ENCODE measurements at places on chromosomes 6 and 20. TPM values are rescaled to one million over a fixed set of nuclear protein-coding genes. Genes with fewer than 3 reads are reported as not detected.

EYS gene
- total RNA-seq, result 0.07 TPM

GABRR1 gene
- total RNA-seq, result not detected

MAP7 gene
- 21.6 TPM for total RNA-seq

CST3 gene
- total RNA-seq, result 398 TPM

PRDM13 gene
- 0.84 TPM for total RNA-seq

SNRPB gene
- 850 TPM for total RNA-seq

TAAR6 gene
- not detected for total RNA-seq

TREM1 gene
- total RNA-seq, result 0.32 TPM

GRIK2 gene
- 0.39 TPM for total RNA-seq

PTCRA gene
- total RNA-seq, result not detected

NOP56 gene
- 574 TPM for total RNA-seq

CST7 gene
- not detected for total RNA-seq

ZBTB46 gene
- total RNA-seq, result 0.86 TPM

RFX6 gene
- total RNA-seq, result not detected

MCCD1 gene
- total RNA-seq, result not detected

SLC39A7 gene
- total RNA-seq, result 109 TPM

SLC26A8 gene
- total RNA-seq, result not detected

EMILIN3 gene
- total RNA-seq, result 0.39 TPM

MLN gene
- total RNA-seq, result not detected

ADGRF4 gene
- 11.1 TPM for total RNA-seq

CDC25B gene
- 267 TPM for total RNA-seq

SPATS1 gene
- not detected for total RNA-seq

CNR1 gene
- total RNA-seq, result 0.46 TPM

POPDC3 gene
- total RNA-seq, result 27.8 TPM

TRIM31 gene
- 1.4 TPM for total RNA-seq

BFSP1 gene
- total RNA-seq, result 4.0 TPM

CFB gene
- total RNA-seq, result 1.6 TPM

SLC35B3 gene
- total RNA-seq, result 7.8 TPM

FKBP1C gene
- 2.0 TPM for total RNA-seq

ASXL1 gene
- 34.2 TPM for total RNA-seq

LY6G6F gene
- total RNA-seq, result not detected

RSPO4 gene
- total RNA-seq, result not detected

TMEM200A gene
- 0.07 TPM for total RNA-seq

VGLL2 gene
- not detected for total RNA-seq

SLC24A3 gene
- not detected for total RNA-seq

PTGIS gene
- 0.02 TPM for total RNA-seq

PPP1R14C gene
- total RNA-seq, result 1.6 TPM

EYA2 gene
- 2.2 TPM for total RNA-seq

KCNB1 gene
- 4.3 TPM for total RNA-seq

PNPLA1 gene
- not detected for total RNA-seq
